Upper lobe of left lung (tissue), 6 donors: ENCODE measurements at places on chromosomes 3 and 15. TPM values are rescaled to one million over a fixed set of nuclear protein-coding genes. Genes with fewer than 3 reads are reported as not detected.

Gene SLC22A13
- 0.34 TPM for total RNA-seq

- H3K4me1 ChIP-seq = no peaks in the 10 kb centered on the region
- no peak overlapping the region for H3K27ac ChIP-seq
- no peak for DNase-seq
- no peaks in the 10 kb centered on the region for H3K27me3 ChIP-seq
- H3K36me3 ChIP-seq = no peaks in the 10 kb centered on the region
Measured at GRCh38 chr3:73419179-73419803, 205.4 kb downstream of the PDZRN3 start.

- no peak overlapping the region for H3K4me3 ChIP-seq
- DNase-seq = peak; percentile 65
- no peaks in the 10 kb centered on the region for H3K36me3 ChIP-seq
- H3K27me3 ChIP-seq = no peaks in the 10 kb centered on the region
Measured at GRCh38 chr15:63456258-63456657, 48.1 kb upstream of the USP3 start.

DNA sequence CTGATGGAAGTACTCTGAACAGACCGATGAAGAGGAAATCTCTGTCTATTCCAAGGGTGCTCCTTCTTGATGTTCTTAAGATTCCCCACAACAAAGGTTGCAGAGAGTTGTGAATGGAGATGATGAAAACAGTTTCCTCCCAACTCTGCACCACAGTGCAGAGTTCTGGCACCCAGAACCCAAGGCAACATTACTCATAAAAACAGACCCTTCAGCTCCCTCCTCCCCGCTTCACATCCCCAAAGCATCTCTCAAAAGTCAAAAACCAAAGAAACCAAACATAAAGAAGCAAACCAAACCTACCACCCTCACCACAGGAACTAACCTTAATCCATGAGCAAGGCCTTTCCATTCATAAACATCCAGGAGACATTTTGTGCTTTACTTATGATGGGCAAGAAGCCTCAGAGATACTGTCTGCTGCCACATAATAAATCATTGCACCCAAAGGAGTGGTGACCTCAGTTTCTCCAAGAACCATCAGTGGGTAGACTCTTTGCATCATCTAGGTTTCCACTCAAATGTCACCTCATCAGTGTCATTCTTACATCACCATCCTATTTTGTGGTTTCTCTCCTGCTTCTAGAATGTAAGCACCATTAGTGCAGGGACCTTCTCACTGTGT lies 13.2 kb downstream of the PCOLCE2 start:
- no peak for DNase-seq
- H3K27me3 ChIP-seq = no peaks in the 10 kb centered on the region
- H3K27ac ChIP-seq = no peak overlapping the region
- H3K4me1 ChIP-seq = no peaks in the 10 kb centered on the region
- no peaks in the 10 kb centered on the region for H3K36me3 ChIP-seq

DNA sequence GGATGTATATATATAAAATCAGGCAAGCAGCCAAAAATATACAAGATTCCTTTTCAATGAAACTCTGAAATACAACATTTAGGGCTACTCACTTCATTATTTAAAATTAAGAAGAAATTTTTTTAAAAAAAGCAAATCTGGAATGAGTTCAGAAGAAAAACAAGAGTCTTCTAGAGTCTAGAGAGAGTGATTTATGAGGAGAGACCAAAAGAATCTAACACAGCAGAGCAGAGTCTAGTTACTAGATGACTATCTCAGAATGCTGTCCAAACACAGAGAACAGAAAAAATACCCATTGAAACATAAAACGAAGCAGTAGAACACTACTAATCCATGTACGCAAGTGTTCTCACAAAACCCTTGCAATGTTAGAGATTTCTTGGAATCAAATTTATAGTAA lies 275.2 kb upstream of the CBLB start:
- no peak overlapping the region for H3K4me3 ChIP-seq
- no peaks in the 10 kb centered on the region for H3K4me1 ChIP-seq
- no peaks in the 10 kb centered on the region for H3K36me3 ChIP-seq
- H3K27me3 ChIP-seq = no peaks in the 10 kb centered on the region
